ENCODE measurements at places on chromosomes 7 and 10.

GRCh38 chr7:79286181-79286580 lies 167.3 kb downstream of the MAGI2 start:
- no peak for DNase-seq

- DNase-seq = no peak
Measured at GRCh38 chr10:30798646-30799185, 169.2 kb upstream of the LYZL2 start.

GRCh38 chr7:92400013-92400412 lies 47.3 kb upstream of the GATAD1 start:
- DNase-seq = no peak

- DNase-seq = no peak
Measured at GRCh38 chr10:19970256-19970655, 154.0 kb downstream of the PLXDC2 start.

DNA sequence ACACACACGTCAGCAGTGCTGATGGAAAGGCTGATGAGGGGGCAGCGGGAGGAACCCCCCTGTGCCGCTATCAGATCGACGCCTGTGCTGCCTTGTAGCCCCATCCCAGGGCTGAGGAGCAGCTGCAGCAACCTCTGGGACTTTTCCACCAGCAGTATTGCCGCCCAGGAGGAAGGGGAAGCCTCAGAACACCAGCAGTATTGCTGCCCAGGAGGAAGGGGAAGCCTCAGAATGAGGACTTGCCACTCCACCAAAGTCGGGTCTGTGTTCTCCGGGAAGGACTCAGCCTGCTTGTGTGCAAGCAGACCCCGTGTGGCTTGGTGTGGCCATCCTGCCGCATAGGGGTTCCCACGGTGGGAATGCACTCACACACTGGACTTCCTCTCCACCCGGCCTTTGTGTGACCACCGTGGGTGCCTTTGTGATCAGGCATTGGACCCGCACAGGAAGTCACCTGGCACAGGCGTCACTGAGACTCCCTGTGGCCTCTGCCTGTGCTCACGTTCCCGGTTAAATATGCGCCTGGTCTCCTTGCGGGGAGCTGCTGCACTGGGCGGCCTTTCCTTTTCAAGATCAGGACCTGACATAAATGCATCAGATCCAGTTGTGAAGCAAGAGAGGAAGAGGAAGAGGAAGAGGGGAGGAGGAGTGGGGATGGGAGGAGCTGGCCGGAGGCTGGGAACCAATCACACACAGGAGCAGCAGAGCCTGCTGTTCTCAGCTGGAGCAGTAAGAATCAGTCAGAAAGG lies 248.5 kb downstream of the DNAJB6 start:
- no peak for DNase-seq

- no peak for DNase-seq
Measured at GRCh38 chr7:85392326-85392725, 205.5 kb upstream of the SEMA3D start.

- DNase-seq = no peak
Measured at GRCh38 chr10:14660831-14661230, 113.9 kb downstream of the FAM107B start.

DNA sequence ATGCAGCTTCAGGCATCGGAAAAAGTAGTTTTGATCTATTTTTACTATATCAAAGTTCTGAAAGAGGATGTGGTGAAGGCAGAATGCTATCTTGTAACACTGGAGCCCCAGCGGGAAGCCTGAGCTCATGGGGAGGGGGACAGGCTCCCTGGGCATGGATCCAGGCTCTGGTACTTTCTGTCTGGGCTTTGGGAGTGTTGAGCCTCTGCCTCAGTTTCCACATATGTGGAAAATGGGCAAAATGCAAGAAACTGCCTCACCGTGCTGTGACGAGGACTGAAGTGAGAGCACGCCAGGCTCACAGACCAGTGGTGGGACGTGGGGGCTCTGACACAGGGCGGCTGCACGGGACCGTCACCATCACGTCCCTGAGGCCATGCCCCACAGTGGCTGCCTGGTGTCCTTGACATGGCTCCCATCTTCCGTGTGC lies 182.9 kb upstream of the SHH start:
- DNase-seq = no peak

- DNase-seq = no peak
Measured at GRCh38 chr10:99815621-99816020, 33.2 kb downstream of the ABCC2 start.

DNA sequence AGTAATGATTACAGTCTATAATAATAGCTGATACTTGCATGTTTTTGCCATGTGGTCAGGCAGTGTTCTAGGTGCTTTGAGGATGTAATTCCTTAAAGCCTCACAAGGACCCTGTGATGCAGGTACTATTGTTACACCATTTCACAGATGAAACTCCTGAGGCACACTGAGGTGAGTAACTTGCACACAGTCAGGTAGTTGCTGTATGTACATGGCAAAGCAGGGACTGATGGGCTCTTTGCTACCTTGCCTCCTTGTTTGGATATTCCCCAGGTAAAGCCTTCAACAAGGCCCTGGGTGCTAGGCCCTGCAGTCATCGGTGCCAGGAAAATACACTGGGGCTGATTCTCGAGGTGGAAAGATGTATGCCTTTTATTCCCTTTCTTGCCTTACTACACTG lies 317.5 kb downstream of the CXCL12 start:
- DNase-seq = no peak

Measured in AG20443 (cell line).